ENCODE measurements at places on chromosomes 13 and 19.

- DNase-seq, result peak; percentile 14
These were observed 20.4 kb upstream of the CPB2 start for GRCh38 chr13:46124967-46125933.

GRCh38 chr13:100128373-100128772 lies 39.5 kb downstream of the PCCA start:
- DNase-seq, result peak; percentile 74

DNA sequence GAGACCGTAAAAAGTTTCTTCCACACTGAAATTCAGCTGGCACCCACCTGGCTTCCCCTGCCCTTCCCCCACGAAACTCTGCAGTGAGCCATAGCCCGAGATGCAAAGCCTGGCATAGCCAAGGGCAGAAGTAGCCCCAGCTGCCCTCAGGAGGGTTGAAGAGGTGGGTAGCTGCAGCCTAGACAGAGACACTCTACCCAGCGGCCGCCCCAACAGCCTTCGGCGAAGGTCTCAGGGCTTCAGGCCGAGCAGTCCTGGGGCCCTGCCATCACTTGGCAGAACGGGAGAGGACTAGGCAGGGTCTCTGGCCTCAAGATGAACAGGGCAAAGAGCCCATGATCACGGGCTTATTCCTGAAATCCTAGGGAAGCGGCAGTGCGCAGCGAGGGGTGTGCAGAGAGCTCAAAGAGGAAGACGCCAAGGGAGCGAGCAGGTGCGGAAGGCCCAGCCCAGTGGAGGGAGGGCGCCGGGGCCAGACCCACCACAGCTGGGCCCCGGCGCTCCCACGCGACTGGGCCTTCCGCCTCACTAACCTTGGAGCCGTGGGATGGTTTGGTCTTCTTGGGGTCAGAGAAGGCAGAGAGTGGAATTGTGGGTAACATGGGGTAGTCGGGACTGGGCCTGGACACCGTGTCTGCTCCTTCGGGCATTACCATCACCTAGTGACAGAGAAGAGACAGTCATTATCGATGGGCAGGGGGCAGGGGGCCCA lies 53.2 kb downstream of the MLLT1 start:
- no peak for DNase-seq

- peak; percentile 90 for DNase-seq
These were observed 37.1 kb downstream of the TSHZ3 start for GRCh38 chr19:31312009-31312676.

DNA sequence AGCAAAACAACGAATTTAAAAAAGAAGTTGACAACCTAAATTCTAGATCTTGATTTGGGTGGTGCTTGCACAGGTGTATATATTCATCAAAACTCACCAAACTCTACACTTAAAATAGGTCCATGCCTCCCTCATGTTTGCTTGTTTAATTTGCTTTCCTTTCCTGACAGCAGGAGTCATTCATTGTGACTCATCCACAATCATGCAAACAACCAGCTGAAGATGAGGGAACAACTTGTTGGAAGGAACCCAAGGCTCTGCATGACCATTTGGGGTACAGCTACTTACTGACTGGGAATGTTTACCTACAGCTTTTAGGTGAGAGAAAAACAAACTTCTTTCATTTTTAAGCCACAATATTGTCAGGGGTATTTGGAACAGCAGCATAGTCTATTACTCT lies 96.6 kb downstream of the RXFP2 start:
- DNase-seq, result peak; percentile 34

DNA sequence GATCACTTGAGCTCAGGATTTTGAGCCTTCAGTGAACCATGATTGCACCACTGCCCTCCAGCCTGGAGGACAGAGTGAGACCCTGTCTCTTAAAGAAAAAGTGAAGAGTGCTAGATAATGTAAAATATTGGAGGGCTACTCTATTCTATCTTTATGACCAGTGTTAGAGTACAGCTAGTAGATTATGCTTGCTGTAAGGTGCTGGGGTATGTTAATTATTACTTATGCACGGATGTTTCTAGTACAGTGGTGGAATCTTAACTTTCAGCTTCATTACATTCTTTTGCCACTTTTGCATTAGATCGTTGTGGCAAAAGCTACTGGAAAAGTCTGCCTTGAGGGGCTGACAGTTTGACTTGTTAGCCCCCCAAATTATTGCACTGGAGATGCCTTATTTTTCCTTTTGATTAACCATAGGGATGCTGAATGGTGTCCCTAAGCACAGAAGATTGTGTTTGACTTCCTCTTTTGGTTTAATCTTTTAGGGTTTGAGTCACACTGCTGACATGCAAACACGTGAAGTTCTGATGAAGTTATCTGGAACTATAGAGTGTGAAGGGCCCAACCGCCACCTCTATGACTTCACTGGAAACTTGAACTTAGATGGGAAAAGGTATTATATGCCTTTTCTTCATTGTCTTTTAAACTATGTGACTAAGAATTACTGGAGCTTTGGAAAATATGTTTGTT lies 169.8 kb downstream of the ATP8A2 start:
- no peak for DNase-seq

- DNase-seq, result peak; percentile 42
These were observed 10.1 kb upstream of the CD22 start for GRCh38 chr19:35318679-35319448.

DNA sequence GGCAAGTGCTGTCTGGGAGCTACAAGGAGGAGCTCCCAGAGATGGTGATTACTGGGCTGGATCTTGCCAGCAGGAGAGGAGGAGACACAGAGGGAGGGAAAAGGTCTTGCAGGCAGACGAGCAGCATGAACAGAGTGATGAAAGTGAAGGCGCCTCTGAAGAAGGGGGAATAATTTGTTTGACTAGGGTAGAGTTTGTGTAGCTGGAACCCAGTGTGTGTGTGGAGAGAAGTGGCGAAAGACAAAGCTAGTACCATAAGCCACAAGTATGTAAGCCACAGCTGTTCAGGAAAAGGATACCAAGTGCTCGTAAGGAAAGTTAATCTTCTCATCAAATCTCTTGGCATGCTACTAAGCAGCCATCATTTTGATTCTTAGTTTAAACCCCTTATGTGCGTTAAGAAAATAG lies 5.4 kb downstream of the FLT1 start:
- DNase-seq, result peak; percentile 84

GRCh38 chr13:113425941-113426590 lies 27.2 kb downstream of the ADPRHL1 start:
- DNase-seq, result no peak

DNA sequence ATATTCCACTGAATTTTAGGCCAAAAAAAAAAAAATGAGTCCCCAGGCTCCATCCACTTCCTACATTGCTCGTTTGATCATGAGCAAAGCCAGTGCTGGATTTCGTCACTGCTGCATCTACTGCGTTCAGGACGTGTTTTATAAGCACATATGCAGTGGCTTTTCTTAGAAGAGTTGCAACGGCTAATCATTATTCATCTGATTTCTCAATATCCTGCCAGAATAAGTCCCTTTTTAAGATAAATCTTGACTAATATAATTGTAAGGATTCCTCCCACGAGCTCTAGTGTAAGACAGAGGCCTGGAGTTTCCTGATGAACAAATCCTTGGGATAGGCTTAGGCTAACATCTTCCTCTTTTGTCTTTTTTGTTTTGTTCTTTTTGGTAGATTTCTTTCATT lies 19.5 kb downstream of the FAM124A start:
- DNase-seq, result peak; percentile 18

DNA sequence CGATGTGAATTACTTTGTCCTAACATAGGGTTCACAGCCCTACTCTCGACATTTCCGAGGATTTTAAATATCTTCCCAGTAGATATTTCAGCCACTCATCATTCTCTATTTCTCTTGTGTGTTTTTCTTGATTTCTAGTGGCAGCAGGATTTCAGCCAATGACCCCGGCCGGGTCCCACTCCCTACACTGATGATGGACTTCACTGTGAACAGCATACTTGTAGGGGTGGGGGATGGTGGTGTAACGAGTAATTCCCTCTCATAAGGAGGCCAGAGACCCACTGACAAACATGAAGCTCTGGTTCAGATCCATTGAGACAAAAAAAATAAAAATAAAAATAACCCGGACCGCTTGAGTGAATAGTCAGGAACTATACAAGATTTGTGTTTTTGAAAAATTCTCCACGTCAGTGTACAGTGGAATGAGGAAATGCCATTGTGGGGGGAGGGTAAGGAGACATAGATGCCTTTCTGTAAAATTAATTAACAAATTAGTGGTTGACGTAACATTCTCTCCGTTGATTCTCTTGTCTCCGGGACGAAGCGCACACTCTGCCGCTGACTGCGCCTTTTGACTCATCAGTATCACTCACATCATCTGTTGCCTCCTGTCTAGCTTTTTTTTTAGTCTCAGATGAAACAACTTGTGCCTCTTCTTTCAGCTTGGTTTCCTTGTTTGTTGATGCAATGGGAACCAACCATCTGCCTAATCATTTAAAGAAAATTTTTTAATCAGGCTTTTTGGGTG lies 48.8 kb upstream of the IRS2 start:
- peak; percentile 81 for DNase-seq

- no peak for DNase-seq
These were observed 39.0 kb upstream of the C13orf46 start for GRCh38 chr13:114012921-114013320.

DNA sequence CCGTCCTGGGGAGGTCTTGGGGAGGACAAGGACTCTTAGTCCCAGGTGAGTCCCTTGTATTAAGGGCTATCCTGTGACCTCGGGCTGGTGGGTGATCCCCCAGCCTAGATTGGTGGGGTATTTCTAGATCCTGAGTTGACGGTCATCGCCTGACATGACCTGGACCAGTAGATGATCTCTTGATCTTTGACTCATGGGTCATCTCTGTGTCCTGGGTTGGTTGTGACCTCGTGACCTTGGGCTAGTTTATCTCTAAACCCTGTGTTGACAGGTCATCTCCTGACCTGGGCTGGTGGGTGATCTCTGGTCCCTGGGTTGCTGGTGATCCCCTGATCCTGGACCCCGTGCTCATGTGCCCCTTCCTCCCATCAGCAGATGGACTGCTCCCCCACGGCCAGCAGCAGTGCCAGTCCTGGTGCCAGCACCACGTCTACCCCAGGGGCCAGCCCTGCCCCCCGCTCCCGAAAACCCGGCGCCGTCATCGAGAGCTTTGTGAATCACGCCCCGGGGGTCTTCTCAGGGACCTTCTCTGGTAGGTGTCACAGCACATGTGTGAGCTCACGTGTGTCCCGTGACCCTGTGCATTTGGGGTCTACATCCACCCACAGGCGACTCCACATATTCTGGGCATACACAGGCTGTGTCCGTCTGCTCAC lies 6.3 kb downstream of the MIDN start:
- no peak for DNase-seq

- DNase-seq, result no peak
These were observed 687 bp upstream of the CIRBP start for GRCh38 chr19:1268226-1269064.

DNA sequence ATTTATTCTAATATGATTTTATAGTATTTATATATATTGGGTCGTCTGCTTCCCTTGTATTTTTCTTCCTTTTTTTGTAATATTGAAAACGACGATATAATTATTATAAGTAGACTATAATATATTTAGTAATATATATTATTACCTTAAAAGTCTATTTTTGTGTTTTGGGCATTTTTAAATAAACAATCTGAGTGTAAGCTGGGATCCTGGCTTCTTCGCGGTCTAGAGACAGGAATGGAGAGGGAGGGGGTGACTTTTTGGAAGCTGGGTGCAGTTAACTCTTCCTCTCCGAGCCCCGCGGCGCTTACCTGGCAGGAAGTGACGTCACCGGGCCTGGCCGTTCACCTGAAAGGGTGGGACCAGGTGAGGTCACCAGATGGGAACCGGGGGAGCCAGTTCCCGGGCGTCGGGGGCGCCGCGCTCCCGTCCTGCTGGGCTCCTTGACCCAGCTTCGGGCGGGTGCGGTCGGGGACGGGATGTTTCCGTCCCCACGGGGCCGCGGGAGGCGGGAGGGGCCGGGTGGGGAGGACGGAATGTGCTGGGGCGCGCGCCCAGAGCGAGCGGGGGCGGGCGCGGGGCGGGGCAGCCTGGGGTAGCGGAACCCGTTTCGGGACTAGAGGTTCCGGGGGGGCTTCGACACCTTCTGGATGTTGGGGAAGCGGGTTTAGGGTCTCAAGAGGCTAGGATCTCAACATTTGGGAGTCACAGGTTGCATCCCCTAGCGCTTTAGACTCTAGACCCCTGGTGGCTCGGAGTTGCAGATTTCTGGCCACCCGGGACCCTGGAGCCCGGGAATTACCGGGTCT lies 2.8 kb downstream of the ZFP36 start:
- peak; percentile 73 for DNase-seq

DNA sequence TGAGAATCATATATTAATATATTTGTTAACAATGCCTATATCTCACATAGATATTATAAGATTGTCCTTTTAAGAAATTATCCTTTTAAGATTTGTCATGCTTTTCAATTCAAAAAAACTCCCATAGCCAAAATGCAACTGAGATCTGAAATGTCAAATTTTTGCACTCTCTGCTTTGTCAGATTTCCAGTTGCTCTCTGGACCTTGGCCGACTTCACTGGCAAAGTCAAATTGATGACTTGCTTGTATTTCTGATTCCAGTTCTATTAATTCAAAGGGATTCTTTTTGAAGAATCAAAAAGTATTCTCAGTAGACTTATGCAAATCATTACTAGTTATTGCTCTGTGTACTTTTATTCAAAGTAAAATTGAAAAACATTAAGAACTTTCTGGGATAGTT lies 101.2 kb upstream of the SCEL start:
- no peak for DNase-seq

GRCh38 chr19:41088151-41088550 lies at the start of gene CYP2A13:
CYP2A13 (plus strand) TSS chr19:41088451; CDS start chr19:41088472, 21 bp downstream.
- DNase-seq, result no peak

GRCh38 chr13:113897161-113897560 lies 33.3 kb upstream of the GAS6 start:
- DNase-seq, result peak; percentile 98

GRCh38 chr13:95444006-95444730 lies 108.4 kb upstream of the CLDN10 start:
- no peak for DNase-seq

DNA sequence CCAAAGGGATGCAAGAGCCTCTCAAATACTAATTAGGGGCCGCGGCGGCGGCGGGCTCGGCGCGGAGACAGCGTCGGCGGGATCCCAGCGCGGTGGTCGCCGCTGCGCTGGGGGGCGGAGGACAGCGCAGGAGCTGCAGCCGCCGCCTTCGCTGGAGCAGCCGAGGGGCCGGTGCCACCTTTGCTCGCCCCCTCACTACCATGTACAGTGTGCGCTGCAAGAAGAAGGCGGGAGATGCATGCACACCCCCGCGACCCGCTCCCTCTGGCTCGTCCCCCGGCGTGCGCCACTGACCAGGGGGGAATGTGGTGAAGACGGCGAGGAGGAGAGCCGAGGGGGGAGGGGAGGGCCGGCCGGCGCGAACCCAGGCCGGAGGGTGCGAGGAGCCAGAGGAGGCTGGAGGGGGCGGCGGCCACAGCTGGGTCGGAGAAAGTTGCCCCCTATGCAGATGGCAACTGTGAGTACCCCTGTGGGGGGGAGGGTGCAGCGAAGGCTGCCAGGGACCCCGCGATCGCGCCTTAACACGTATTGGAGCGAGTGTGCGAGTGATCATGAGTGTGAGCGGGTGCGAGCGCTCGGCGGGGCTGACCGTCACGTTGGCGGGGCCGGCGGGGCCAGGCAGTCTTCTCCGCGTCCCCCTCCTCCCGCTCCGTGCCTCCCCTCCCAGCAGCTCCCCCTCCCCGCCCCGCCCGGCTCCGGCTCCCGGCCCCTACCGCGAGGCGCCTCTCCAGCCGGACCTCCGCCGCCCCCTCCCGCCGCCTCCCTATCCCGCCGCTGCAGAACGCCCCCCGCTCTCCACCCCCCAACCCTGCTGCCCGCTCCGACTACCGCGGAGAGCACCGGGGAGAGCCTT lies 808 bp downstream of the SLITRK5 start:
- no peak for DNase-seq

GRCh38 chr19:33385956-33386355 lies 12.4 kb downstream of the CEBPG start:
- DNase-seq, result no peak
